ENCODE measurements at places on chromosomes 1 and 21.

DNA sequence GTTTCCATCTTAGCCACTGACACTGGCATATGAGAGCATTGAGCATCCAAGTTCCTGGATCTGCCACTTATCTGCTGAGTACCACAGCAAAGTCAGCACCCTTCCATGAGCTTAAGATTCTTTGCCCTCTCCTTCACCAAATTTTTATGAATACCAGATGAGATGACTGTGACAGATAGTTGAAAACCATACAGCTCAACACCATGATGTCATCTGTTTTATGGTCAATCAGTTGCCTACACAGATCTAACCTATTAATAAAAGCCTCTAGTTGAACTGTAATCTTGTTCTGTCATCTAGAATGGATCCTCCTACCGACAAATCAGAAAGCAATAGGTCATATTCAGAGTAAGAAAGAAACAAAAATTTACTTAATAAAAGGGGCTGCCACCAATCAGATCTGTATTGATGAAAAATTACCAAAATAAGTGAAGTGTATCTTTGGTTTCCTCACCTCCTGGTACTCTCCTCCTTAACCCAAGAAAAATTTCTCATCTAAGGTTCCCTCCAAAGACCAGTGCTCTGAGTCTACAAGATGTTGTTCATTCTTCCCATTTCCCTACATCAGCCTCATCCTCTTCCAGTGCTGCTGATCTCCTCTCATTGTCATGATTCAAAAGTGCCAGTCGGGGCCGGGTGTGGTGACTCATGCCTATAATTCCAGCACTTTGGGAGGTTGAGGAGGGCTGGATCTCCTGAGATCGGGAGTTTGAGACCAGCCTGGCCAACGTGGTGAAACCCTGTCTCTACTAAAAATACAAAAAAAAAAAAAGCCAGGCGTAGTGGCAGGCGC is 138.8 kb upstream of the CTTNBP2NL start:
- no peak for DNase-seq

DNA sequence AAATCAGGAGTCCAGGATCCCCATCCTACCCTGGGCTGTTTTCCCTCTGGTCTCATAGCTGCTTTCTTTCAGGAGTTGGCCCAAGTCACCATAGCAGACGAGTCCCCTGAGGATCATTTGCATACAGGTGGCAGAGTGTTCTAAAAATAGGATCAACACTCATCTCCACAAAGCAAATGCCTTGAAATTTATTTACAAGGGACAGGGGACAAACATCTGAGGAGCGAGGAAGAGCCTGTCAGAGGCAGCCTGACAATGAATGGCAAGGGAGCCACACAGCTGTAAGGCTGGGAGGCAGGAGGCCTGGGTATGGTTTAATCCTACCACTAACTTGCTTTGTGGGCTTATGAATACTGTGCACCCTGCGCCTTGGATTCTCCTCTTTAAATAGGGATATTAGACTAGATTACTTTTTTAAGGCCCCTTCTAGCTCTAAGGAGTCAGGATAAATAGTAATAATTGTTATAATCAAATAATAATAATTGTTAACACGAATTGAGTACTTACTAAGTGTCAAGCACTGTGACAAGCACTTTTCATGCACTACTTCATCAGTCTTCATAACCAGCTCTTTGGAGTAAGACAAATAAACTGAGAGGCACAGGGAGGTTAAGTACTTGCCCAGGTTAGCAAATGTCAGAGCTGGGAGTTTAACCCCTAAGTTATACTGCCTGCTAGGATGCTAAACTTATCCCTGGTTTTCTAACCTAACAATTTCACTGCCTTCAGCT is 34.5 kb downstream of the RAB3B start:
- DNase-seq, result no peak

DNA sequence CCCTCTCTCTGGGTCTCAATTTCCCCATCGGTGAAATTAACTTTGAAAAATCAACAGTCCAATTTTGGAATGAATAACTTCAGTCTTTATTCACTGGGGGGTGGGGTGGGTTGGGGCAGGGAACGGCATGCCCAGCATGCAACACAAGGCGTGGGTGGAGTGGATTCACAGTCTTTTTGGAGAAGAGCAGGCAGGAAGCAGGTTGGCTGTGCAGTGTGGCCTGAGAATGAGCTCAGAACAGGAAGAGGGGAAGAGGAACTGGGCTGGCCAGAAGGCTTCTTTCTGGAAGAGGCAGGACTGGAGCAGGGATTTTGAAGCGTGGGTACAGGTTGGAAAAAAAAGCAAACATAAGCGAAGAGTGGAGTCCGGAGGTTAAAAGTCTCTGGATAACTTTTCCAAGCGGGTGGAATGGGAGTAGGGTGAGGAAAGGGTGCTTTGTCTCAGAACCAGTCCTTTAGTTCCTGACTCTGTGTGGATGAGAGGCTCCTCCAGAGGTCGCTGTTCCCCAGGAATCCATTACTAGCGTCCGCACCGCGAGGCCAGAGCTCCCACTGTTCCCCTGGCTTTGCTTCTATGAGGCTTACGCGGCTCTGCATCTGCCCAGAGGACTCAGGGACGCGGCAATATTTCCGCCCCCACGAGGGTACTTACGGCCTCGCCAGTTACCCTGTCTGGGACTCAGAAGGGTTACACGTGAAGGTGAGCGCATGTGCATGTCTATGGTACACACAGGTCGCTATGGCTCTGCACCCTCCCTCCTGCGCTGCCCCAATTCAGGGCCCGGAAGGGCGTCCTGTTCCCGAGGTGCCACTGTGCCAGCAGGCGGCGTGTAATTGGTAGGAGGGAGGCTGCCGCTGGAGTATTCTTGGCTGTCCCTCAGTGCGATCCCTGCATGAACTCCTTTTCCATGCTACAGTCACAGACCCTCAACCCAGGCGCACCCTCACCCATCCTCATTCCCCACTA is 5.5 kb upstream of the FOXD2 start:
- DNase-seq, result peak; percentile 62

- DNase-seq, result no peak
Measured at GRCh38 chr1:186738926-186739325, 58.7 kb upstream of the PTGS2 start.

DNA sequence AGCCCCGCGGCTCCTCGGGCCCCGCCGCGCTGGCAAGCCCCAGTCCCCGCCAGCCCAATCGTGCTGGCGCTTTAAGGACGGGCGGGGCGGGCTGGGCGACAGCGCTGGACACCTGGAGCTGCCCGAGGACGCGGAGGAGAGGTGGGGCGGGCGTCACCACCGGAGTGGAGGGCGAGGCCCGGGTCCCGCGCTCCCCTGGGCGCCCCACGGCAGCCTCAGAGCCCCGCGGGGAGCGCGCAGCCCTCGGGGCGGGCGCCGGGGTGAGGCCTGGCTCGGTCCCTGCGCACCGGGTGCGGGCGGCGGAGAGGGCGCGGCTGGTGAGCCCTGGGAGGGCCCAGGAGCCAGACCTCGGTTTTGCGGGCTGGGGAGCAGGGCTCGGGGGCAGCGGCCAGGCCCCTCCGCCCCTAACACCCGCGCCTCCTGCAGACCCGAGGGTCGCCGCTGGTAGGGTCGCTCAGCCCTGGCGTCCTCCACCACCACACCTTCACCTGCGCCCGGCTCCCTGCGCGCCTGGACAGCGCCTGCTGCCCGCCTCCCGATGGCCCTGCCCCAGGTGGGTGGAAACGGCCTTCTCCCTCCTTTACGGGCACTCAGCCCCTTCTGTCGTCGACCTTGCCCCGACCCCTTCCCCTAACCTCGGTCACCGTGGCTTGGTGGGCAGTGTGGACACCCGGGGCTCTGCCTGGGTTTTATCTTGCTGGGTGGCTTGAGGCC is at the start of gene TMEM61:
Gene TMEM61, plus strand, starts transcription at position 101 of the 714 bp plus-strand sequence. Its CDS starts 438 bp downstream, at position 539.
- no peak for DNase-seq

DNA sequence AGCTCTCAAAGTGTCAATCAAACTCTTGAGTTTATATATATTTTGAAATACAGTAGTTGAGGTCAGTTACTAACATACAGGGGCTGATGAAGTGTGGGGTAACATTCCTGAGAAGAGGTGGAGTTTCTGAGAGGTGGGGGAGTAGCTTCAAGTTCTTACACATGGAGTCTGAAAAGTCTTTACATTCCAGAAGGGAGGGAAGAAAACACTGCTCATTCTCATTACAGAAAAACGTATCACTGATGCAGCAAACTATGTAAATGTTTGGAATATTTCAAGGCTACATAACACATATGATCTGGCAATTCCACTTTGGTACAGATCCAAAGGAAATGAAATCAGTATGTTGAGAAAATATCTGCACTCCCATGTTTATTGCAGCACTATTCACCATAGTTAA is 1065.8 kb upstream of the B3GALT2 start:
- DNase-seq, result no peak

DNA sequence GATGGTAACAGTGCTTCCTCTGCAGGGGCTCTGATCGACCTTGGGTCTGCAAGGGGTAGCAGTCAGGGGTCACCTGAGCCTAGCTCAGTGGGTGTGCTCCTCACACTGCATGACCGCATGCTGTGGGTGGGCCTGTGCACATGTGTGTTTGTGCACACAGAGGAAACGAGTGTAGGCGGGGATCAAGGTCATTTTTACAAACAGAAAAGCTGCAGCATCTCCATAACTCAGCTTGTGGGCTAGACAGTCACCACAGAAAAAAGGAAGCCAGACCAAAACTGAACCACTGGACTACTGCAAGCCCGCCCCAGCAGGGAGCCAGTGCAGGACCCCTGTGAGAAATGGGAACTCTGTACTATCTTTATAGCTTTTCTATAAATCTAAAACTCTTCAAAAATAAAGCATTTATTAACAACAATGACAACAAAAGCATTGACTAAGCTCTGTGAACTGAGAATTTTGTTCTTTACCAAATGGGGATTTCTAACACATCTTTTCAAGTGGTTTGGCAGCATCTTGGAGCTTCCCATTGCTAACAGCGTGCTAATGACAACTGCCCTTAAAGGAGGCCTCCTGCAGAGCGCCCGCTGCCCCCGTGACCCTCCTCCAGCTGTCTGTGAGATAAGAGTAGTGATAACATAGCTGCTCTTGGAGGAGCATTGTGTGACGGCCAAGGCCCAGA is 19.9 kb upstream of the NEK2 start:
- DNase-seq, result peak; percentile 18

DNA sequence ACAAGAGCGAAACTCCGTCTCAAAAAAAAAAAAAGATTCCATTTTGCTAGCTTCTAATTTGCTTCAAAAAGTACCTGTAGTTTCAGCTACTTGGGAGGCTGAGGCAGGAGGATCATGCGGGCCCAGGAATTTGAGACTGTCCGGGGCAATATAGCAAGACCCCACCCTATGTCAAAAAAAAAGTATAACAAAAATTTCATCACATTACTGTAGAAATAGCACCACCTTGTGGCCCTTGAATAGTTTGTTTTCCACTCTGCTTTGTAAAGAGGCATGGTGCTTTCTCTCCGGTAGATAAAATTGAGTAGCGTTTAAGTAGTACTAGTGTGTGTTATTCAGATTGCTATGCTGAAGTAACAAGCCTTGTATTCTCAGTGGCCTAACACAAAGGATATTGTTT is 18.2 kb upstream of the MSTO1 start:
- no peak for DNase-seq

DNA sequence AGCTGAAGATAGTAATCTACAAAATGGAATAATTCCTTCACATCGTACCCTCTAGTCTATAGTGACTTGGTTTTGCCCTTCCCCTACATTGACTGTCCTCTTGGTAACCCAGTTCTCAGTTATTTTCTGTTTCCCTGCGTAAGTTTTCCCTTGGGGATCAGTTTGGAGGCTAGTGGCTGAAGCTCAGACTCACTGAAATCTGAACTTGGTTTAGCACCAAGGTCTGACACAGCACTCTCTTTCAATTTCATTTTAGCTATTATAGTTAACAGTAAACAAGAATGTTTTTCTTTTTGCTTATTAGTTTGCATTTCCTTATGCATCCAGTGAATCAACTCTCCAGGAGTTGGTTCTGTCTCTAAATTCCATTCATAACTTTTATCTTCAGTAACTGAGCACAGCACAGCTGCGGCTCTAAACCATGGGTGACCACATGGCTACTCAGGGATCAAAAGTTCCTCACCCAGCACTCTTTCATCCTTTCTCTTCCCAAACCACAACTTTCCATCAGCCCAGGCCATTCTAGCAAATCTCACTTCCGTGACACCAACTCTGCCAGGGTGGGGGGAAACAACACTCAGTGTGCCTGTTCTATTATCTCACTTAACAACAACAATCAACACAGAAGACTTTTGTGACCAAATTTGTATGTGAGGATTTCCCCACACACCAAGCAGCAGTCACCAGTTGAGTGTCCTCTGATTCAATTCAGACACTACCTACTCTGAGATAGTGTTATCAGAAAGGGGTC is 17.6 kb upstream of the IFI6 start:
- no peak for DNase-seq

- no peak for DNase-seq
Measured at GRCh38 chr1:226651732-226652105, 87.4 kb downstream of the ITPKB start.

DNA sequence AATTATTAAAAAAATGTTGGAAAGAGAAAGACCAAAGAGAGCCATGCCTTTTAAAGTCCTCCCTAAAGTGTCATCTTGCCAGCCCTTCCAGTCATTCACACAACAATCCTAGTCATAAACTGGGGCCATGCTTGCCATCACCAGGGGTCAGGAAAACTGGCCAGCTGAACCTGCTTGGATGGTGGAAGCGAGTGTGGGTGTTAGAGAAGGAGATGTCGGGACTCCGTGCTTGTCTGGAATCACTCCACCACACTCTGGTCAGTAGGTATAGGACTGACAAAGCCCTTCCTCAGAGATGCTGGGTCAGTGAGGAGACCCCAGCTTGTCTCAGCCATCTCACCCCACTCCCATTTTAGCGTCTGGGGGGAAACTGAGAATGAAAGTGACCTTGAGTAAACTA is 3.3 kb upstream of the HAPLN2 start:
- no peak for DNase-seq

DNA sequence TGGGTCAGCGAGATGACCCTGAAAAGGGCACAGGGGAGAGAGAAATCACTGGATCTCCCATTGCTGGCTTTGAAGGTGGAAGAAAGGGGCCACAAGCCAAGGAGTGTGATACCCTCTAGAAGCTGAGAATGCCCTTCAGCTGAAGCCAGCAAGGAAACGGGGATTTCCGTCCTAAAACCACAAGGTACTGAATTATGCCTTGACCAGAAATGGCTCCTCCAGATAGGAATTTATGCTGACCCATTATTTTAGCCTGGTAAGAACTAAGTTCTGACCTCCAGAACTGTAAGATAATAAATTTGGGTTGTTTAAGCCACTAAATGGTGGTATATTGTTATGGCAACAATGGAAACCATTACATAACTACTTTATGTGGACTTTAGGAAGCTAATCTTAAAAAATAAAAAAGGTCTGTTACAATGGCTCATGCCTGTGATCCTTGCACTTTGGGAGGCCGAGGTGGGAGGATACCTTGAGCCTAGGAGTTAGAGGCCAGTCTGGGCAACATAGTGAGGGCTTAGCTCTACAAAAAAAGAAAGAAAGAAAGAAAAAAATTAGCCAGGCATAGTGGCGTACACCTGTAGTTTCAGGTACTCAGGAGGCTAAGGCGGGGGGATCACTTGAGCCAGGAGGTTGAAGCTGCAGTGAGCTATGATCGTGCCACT is 3.6 kb upstream of the H6PD start:
- no peak for DNase-seq

- no peak for DNase-seq
Measured at GRCh38 chr1:160740133-160740688, 1.2 kb downstream of the SLAMF7 start.
